ENCODE measurements at places on chromosomes 2 and 18.
A peak's percentile ranks its signal among the peaks of the same experiment; 100 is the strongest.

GRCh38 chr2:62180975-62181374 lies 14.9 kb upstream of the B3GNT2 start:
- DNase-seq, result no peak

DNA sequence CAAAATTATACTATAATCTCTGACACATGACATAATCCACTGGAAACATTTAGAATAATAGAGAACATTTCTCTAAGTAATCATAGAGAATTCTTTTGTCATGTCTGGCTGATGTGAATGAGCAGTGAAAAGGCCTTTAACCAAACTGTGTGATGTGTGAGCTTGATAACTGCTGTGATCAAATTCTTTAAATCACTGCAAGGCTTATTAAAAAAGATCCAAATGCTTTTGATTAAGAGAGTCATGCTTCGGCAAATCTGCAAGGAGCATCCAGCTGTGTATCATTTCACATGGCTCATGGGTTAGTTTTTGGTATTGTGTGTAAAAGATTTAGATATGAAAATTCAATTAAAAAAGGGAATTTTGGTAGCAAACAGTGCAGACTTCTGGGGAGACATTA lies 58.6 kb upstream of the TFPI start:
- no peak for DNase-seq

- DNase-seq, result no peak
Measured at GRCh38 chr18:2857491-2858131, 10.8 kb downstream of the EMILIN2 start.

DNA sequence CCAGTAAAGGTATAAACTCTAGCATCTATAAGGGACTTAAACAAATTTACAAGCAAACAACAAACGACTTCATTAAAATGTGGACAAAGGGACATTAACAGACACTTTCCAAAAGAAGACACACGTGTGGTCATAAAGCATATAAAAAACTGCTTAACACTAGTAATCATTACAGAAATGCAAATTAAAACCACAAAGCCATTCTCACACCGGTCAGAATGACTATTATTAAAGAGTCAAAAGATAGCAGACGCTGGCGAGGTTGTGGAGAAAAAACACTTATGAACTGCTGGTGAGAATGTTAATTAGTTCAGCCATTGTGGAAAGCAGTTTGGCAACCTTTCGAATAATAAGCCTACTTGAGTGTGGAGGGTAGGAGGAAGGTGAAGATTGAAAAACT lies 217.1 kb upstream of the DLGAP1 start:
- DNase-seq, result no peak

- peak; percentile 10 for DNase-seq
Measured at GRCh38 chr18:332007-332406, 64.2 kb upstream of the THOC1 start.

DNA sequence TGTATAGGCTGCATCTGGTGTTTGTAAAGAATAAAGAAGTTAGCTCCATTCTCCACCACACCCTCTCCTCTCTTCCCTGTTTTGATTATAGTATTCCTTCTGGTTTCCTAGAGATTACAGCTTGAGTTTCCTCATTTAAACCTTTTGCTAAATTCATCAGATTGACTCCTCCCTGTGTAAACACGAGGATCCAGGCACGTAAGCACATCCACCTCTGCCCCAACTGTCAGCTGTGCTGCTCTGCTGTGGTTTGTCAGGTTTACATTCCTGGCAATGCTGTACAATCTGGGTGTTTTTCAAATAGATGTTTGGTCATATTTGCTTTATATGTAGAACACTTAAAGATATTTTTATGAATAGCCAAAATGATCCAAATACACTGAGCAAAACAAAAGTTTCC lies 302.8 kb downstream of the PTGR3 start:
- no peak for DNase-seq

DNA sequence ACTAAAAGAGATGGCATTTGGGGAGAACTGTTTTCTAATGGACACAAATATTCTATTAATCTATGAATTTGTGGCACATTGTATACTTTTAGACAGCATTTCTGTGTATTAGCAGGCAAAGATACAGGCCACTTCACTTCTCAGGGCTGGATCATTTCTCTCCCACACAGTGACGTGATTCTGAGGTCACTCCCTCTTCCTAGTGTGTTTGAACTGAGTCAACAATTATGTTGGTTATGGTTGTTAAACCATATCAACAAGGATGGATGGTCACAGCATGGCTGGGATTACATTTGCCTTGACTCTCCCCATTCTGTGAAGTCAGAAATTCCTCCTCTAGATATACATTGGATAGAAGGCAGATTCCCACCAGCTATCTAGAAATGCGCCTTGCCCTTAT lies 11.6 kb downstream of the NOSTRIN start:
- no peak for DNase-seq

- no peak for DNase-seq
Measured at GRCh38 chr2:6071519-6071918, 379.3 kb downstream of the SOX11 start.

GRCh38 chr2:88729061-88729745 lies 37.7 kb downstream of the RPIA start:
- DNase-seq, result peak; percentile 95

DNA sequence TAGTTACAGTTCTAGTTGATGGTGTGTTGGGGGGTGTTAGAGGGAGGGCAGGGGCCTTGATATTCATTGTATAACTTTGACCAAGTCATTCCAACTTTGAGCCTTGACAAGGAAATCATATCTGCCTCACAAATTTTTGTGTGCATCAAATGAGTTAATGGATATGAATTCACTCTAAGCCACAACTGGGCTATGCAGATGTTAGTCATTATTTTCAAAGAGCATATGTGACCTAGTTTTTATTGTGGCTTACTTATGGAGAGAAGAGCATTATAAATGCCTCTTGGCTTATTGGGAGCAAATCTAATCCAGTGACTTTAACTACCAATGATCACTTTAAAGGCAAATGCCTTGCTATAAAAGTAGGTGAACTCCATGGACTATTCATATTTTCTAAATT lies 250.2 kb downstream of the LPIN1 start:
- DNase-seq, result no peak

DNA sequence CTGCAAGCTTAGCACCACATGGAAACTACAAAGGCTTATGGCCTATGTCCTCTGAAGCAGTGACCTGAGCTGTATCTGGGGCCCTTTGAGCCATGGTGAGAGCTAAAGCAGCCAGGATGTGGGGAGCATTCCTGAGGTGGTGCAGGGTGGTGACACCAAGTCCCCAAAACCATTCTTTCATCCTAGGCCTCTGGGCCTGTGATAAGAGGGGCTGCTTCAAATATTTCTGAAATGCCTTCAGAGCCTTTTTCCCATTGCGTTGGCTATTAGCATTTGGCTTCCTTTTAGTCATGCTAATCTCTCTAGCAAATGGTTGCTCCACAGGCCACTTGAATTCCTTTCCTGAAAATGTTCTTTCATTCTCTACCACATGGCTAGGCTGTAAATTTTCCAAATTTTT lies 13.4 kb downstream of the CCDC150 start:
- no peak for DNase-seq

GRCh38 chr18:49028801-49029506 lies 78.2 kb upstream of the SMAD7 start:
- DNase-seq, result no peak

- peak; percentile 77 for DNase-seq
Measured at GRCh38 chr2:224405412-224405811, 3.5 kb upstream of the FAM124B start.

DNA sequence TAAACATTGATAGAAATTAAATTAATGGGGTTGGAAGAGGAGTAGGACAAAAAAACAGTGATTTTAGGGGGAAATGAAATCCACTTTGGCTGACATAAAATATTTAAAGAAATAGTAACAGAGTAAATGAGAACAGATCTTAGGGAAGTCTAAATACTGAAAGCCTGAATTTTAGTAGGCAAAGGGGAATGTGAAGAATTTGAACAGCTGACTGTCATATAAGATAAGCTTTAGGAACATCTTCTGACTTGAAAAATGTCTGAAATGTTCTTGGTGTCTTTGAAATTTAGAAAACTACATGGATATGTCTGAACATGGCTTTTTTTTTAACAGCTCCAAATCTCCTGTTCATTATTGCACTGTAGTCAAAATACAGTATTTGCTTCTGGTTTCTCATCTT lies 150.3 kb downstream of the CALCRL start:
- DNase-seq, result no peak

DNA sequence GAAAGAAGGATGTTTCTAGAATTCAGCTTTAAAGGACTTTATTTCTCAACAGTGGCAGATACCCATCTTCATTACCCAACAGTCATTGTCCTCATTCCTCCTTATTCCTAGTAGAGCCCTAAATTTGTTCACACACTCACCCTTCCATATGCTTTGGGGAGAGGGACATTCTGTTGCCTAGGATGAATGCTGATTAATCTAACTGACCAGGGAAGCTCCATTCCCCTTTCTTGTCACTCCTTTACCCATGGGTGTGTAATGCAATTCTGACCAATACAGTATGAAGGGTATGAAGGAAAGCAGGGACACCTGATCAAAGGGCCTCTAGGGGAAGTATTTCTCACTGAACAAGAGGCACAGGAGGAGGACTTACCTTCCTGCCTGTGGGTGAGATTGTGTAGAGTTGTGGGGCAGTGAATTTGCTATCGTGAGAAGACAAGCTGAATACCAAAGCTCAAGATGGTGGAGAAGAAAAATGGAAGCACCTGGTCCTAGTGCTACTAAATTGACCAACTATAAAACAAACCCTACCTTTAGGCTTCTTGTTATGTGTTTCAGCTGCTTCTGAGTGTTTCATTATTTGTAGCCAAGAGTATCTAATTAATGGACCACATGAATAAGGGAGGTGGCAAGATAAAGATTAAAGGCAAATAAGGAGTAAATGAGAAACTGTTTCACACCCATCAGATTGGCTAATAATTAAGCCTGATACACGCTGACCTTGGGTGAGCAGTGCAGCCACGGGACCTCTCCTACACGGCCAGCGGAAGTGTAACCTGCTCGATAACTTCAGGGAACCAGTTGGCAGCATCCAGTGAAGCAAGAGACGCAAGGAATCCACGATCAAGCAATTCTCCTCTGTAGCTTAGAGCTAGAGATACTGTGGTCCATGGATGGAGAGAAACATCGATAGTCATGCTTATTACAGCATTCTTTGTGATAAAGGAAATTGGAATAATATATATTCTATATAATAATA lies 202.3 kb downstream of the MYCN start:
- DNase-seq, result no peak

DNA sequence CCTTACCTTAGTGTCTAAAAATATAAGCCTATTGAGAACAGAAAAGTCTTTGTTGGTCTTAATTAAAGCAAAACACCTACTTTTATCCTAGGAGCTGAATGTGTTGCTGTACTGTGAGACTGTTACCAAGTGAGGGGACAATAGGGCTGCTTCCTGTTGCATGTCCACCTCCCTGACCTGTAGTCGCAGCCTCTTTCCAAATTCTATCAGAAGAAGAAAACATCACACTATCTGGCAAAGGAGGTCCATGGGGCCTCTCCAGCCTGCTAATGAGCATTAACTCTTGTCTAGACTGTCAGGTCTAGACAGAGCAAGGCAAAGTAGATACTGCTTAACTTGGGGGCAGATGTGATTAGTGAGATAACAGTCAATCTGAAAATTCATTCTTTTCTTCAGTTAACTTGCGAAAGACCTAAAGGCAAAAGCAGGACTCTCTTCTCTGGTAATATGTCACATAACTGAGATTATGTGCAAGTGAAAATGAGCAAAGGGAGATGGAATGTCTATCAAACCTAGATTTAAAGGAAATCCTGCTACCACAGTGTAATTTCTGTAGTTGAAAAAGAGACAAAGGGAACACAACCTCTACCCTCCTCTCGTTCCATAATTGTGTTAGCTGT lies 66.9 kb downstream of the CDH20 start:
- DNase-seq, result no peak

GRCh38 chr18:3916082-3916481 lies 466.1 kb downstream of the TGIF1 start:
- no peak for DNase-seq

- no peak for DNase-seq
Measured at GRCh38 chr2:224802407-224802806, 86.2 kb upstream of the CCDC195 start.

GRCh38 chr2:165120740-165121467 lies 82.9 kb downstream of the SCN3A start:
- DNase-seq, result no peak

- no peak for DNase-seq
Measured at GRCh38 chr2:99879481-99879880, 262.9 kb downstream of the AFF3 start.

DNA sequence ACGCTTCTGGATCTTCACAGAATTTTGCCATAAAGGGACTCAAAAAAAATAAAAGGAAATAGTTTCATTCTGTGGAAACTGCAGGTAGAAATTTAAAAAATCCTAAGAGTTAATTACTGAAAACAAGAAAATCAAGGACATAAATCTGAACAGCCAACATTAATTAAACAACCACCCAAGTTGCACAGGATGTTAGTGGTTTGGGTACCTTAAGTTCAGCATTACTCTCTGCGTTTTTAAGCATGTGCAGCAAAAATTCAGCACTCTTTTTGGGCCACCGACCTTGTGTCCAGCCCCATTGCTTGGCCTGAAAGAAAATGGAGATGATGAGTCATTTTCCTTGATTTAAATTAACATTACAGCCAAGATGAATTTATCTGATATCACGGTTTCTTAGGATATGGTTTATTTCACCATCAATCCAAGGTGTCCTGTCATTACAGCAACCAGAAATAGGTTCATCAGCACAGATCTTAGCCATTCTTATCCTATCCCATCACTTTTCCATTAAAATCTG lies 3.3 kb upstream of the C18orf32 start:
- DNase-seq, result no peak

DNA sequence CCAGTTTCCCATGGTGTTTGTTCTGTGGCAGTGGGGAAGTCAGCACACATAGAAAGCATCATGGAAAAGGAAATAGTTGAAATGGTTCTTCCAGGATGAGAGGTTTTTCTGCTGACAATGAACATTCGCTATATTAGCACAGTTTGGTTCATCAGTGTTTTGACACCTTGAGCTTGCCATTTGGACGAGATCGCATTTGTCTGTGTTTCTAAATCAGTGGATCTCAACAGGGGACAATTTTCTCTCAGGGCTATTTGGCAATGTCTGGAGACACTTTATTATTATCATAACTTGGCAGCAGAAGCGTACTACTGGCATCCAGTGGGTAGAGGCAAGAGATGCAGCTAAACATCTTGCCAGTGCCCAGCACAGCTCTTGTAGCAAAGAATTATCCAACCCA lies 74.6 kb downstream of the CD8B2 start:
- DNase-seq, result no peak

- DNase-seq, result no peak
Measured at GRCh38 chr2:240645346-240645745, 20.1 kb downstream of the GPR35 start.

DNA sequence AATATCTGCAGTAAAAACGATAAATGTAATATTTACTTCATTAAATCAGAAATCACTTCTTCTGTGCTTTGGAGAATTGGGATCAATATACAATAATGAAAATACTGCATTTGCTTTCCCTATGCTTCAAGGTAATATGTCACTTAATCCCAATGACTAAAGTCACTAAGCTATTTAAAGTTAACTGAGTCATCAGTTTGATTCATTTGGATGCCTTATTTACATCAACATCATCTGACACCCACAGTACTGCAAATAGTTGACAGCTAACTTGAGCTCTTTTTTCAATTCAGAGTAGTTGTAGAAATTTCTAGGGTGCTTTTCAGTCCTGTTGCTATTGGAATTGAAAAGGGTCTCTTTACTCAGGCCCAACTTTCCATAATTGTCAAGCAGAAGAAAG lies 776.9 kb upstream of the FSHR start:
- no peak for DNase-seq

GRCh38 chr2:240481720-240482119 lies 46.3 kb downstream of the GPC1 start:
- no peak for DNase-seq

Data from MV-4-11 (cell line).